Kidney (tissue), 22 donors: ENCODE measurements at places on chromosomes 5 and 9. TPM values are rescaled to one million over a fixed set of nuclear protein-coding genes. Genes with fewer than 3 reads are reported as not detected.
A peak's percentile ranks its signal among the peaks of the same experiment; 100 is the strongest.

- peak; percentile 42 for DNase-seq
These were observed 33.5 kb downstream of the TLX3 start for GRCh38 chr5:171342362-171343111.

DNA sequence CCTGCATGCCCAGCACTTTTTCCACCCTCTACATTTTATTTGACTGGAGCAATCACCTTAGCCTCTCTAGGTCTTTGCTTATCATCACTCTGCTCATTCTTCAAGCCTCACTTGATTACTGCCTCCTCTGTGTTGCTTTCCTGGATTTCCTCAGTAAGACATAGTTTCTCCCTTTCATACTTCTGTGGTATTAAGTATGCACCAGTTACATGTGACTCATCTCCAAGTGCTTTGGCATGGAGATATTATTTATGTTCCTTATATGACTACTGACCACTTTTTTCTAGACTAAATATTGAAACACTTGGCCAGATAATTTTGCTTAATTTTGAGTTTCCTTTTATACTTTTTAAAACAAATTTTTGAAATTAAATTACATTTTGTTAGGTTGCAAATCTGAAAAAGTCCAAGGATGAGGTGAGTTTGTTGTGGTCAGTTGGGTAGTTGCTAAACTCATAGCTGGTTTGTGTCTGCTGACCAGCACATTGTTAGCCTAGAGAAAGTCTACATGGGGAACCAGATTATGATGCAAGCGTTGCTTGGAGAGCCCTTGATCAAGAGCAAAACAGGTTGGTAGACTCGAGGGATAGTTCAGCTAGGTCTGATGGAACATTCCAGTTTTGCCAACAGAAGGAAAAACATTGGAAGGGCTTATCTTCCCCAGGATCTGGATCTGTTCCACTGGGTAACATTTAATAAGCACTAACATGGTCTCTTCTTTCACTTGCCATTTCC lies 140.2 kb downstream of the TMC1 start:
- DNase-seq, result no peak

DNA sequence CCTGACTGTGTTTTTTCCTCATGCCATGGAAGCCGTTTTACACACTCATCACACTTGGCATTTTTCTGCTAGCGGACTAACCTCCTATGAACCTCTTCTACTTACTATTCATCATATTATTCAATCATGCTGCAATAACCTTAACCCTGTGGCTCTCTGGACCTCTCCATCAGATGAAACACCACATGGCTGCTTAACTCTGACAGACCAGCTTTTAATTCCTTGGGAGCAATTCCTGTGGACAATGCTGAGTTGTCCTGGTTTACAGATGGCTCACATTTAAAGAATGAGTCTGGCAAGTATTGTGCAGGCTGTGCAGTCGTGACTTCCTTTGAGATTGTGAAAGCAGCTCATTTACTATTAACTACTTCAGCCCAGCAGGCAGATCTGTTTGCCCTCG lies 9.0 kb downstream of the OR1J1 start:
- no peak for DNase-seq

- DNase-seq, result no peak
These were observed 304.4 kb upstream of the SMC2 start for GRCh38 chr9:103789686-103790085.

- no peak for DNase-seq
These were observed 35.6 kb downstream of the GPBP1 start for GRCh38 chr5:57209316-57210040.

- DNase-seq, result no peak
These were observed 100.0 kb downstream of the ACTBL2 start for GRCh38 chr5:57382655-57383054.

PCDHGA10 gene
- 5.1 TPM for total RNA-seq

HSPB3 gene
- total RNA-seq, result not detected

PCDHAC1 gene
- total RNA-seq, result 2.9 TPM

SMIM3 gene
- total RNA-seq, result 23.9 TPM
